Stimulated activated CD4-positive, alpha-beta T cell treated with anti-CD3 and anti-CD28 coated beads, Interleukin-1b, Interleukin-23, amount 100 ng/mL, for 1 hour (primary cell): ENCODE measurements at places on chromosomes 5 and 9.

- DNase-seq = no peak
Measured at GRCh38 chr5:72618708-72619107, 111.5 kb upstream of the ZNF366 start.

DNA sequence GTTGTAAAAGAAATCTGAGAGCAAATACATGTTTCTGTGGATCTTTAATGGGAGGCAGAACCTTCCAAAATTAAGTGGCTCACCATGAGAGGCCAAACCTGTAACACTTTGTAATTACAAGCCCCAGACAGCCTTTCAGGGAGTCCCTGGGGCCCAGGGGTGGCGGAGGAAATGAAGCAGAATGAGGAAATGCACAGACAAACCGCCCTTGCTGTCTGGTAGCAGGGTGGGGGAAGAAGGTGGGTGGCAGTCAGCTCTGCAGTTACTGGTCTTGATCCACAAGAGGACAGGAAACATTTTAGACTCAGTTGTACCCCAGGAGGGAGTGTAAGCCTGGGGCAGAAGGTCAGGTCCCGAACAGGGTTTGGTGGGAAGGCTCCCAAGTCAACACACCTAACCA, 6.5 kb downstream of the ARL14EPL start:
- no peak for DNase-seq

GRCh38 chr9:38435521-38435920, 11.3 kb upstream of the IGFBPL1 start:
- no peak for DNase-seq

DNA sequence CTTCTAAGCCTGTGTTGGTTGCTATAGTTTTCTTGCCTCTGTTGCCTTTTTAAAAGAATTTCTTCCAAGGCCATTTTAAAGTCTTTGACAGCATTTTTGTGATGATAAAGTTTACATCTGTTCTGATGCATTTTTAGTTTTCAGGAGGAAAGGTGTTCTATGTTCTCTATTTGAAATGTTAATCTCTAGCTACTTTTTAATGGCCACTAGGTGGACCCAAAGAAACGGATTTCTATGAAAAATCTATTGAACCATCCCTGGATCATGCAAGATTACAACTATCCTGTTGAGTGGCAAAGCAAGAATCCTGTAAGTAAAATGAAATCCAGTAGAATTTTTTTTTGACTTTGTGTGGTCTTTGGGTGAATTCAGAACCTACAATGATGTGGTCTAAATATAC, 60.2 kb downstream of the MELK start:
- DNase-seq = no peak

- DNase-seq = no peak
Measured at GRCh38 chr9:116368680-116369079, 215.1 kb downstream of the PAPPA start.

DNA sequence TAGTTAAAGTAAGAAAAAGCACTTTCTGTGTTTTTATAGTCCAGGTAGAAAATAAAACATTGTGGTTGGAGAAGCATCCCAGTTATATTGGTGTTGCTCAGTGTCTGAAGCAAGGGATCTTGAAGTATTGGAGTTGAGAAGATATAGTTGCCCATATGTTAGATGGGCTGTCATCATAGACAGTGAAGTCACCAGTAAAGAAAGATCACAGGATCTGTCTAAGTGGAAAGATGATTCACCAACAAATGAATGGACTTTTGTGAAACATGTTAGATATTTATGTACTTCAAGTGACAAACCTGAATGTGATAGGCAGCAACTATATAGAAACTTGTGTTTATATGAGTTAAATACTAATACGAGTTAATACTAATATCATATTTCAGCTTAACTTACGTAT, 11.7 kb downstream of the OGN start:
- no peak for DNase-seq

DNA sequence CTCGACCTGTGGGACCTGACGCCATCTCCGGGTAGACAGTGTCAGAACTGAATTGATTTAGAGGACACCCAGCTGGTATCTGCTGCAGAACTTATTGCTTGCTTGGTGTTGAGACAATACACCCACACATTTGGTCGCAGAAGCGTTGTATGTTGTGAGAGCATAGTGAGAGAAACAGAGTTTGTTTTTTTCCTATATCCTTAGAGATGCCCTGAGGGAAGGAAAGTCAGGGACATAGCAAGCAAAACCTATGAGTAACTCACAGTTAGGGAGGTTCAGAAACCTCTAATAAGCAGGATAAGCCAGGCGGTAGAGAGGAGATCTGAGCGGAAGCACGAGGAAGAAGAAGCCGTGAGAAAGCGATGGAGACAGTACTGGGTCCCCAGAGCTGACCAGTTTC, 59.8 kb downstream of the PTCD2 start:
- DNase-seq = no peak

DNA sequence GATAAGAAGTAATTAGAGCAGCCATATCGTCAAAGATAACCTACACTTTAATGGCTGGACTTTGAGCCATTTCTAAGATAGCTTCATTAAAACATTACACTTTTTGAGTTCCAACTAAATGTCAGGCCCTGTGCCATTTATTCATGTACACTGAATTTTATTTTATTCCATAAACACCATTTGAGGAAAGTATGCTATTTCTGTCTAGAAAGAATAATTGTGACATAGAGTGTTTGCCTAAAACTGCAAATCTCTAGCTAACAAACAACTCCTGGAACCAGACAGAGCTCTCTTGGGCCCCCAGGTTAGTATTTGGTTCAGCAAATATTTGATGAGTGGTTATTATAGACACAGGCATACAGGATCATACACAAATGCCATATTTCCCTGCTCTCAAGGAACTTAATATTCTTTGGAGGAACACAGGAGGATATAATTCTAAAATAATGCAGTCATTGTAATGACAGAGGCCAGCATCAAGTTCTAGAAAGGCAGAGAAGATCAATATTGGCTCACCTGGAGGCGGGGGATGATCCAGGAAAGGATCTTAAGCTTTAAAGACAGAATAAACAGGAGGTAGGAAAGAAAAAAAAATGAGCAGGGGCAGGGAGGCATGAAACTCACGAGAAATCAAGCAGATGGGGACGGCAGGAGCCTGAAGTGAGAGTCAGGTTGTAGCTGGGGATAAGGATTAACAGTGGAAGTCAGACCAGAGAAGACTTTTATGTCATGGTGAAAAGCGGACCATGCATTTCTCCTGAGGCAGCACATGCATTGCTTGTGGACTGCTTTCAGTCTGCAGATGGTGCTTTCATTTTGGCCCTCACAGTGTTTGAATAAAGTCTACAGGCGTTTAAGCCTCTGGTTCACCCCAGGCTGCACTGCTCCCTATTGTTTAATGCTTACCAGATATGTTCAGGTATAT, 127.7 kb downstream of the GCNT1 start:
- DNase-seq = no peak

DNA sequence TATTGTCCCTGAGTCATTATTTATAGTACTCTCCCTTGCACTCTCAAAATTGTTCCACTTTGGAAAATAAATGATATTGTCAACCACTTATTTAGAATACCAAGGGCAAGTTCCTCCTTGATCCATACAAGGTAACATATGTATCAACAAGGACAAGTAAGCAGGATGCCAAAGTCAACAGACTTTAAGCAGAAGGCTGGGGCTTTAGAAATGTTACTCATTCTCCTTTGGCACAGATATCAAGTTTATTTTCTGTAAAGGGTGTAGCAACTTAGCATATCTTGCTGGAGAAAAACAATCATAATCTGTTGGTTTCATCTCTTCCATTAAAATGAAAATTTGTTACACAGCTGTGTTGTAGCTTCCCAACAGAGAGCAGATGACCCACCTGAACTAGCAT, 248.7 kb upstream of the SLC30A5 start:
- DNase-seq = no peak

DNA sequence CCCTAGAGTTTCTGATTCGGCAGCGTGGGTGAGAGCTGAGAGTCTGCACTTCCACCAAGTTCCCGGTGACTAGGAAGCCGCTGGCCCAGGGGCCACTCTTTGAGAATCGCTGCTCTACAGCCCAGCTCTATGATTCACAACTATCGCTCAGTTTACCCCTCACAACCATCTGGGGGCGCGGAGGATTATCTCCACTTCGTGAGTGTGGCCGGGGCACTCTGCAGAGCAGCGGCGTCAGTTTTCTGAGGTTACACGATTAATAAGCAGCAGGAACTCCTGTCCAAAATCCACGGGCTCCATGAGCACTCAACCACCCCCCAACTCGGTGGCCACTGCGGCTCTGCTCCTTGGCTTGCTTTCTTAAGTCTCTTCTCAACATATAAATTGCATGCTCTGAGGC, 19.3 kb downstream of the CORO2A start:
- no peak for DNase-seq

GRCh38 chr9:137276473-137277328, 825 bp upstream of the TOR4A start:
- no peak for DNase-seq

DNA sequence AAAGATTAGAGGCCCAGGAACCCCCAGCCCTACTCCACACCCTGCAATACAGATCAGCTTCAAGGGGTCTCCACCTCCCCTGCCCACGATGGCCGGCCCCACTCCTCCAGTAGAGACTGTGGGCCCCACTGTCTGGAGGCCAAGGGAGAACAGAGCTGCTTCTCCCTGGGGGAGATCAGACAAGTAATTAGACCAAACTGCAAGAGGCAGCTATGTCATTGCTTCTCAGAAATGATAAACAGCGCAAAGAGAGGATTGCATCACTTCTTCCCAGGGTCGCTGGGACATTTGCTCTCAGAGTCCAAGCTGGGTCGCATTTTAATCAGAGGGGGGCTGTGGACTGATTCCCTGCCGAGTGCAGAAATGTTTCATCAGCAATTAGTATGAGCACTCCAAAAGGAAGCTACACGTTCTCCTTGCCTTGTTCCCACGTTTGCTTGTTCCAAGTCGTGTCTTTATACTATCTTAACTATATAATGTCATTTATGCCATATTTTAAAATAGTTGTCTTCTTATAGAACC, 59.9 kb downstream of the ROPN1L start:
- no peak for DNase-seq
